AG04449 (cell line): ENCODE measurements at places on chromosomes 4 and X.
A peak's percentile ranks its signal among the peaks of the same experiment; 100 is the strongest.

DNA sequence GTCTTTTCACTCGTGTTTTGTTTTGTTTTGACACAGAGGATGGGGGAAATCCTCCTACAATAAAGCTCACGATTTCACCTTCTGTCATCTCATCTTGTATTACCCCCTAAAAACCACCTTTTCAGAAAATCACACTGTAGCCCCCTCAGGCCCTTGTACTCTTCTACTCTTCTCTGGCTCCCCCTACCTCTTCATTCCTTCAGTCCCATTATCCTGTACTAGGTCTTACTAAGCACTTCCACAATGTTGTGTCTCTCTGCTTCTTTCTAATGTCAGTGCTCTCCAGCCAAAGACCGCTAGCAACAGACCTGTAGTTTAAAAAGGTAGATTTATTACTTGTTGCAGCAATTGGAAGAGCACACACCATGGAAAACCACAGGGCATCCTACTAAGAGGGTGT lies 30.0 kb upstream of the RNF128 start:
- no peak for DNase-seq

DNA sequence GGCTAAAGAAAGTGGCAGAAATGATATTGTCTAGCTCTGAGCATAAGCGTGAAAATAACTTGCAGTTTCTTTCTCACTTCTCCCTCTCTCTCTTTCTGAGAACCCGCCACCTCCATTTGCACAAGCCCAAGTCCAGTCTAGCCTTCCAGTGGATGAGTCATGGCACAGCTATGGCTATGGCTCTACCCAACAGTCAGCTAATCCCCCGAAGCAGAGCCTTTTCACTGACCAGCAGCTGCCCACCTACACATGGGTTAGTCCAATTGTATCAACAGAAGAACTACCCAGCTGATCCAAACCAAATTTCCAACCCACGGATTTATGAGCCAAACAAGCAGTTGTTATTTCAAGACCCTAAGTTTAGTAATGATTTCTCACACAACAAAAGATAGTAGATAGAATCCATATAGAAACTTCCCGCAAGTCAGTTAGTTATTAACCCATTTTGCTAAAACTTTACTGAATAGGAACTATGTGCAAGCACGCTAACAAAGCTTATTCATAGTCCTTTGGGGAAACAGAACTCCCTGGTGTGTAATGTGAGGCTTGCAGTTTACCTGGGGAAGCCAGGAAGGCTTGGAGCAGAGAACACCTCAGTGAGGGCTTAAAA lies 282.3 kb downstream of the INPP4B start:
- DNase-seq: no peak

GRCh38 chrX:45360571-45360970 lies 159.9 kb upstream of the DIPK2B start:
- no peak for DNase-seq

DNA sequence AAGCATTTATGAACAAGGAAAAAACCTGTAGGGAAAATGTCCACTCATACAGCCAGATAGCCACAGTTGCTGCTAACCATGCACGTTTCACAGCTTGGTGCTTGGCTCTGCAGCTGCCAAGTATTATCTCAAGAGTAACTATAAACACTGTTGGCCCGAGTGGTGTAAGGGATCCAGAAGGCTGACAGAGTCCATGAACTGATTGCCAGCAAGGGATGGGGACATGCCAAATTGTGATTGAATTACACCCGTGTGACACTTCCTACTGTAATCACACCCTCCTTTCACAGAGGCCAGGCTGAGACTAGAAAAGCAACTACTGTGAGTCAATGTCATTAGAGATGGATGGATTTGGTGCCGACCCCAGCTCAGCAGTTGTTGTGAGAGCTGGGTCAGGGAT lies 223.9 kb upstream of the ANKRD50 start:
- DNase-seq: no peak

GRCh38 chr4:90211174-90211573 lies 84.0 kb downstream of the CCSER1 start:
- DNase-seq: no peak

DNA sequence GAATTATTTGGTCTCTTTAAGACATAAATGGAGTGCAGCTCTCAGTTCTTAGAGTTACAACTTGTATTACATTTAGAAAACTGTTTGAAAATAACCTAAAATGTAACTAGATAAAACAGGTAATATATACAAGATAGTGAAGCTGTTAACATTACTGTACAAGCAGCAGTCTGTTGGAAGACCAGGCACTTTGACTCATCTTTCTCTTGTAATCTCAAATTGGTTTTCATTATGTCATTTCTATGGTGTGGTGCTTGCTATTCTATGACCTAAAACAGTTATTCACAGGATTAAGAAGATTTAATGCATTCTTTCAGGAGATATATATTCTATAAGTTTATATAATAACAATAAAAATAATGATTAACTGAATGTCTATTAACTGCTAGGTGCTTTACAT lies 282.5 kb upstream of the PITX2 start:
- DNase-seq: no peak

- DNase-seq: no peak
Measured at GRCh38 chrX:87572901-87573300, 55.3 kb downstream of the KLHL4 start.

DNA sequence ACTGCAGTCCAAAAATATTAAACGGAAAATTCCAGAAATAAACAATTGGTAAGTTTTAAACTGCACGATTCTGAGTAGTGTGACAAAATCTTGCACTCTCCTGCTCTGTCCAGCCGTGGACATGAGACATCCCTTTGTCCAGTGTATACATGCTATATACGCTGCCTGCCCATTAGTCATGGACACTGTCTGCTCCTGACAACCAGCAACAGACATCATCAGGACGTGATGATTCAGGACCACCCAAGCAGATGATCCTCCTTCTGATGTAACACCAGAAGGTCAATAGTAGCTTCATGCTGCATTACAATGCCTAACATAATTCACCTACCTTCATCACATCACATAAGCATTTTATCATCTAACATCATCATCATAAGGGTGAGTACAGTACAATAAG lies 36.3 kb downstream of the ATRX start:
- peak; percentile 10 for DNase-seq

DNA sequence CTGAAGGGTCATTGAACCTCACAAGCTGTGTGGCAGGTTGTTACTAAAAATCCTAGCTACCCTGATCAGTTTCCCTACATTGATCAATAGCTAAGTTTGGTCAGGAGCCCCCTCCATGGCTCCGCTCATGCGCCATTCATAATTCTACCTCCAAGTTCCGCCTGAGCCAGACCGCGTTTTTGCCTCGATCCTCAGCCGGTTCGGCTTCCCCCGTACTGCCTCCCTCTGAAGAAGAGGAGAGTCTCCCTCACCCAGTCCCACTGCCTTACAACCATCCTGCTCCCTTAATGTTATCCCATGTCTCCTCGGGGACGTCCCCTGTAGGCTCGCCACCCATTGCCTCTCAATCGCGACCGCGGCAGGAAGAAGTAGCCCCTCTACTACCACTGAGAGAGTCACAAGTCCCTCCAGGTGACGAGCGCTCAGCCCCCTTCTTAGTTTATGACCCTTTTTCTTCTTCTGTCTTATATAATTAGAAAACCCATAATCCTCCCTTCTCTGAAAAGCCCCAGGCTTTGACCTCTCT lies 158.2 kb downstream of the DEFB131A start:
- no peak for DNase-seq

- no peak for DNase-seq
Measured at GRCh38 chrX:41589634-41590270, 99.0 kb upstream of the GPR34 start.

GRCh38 chr4:128862608-128863311 lies 53.3 kb downstream of the JADE1 start:
- DNase-seq: no peak

DNA sequence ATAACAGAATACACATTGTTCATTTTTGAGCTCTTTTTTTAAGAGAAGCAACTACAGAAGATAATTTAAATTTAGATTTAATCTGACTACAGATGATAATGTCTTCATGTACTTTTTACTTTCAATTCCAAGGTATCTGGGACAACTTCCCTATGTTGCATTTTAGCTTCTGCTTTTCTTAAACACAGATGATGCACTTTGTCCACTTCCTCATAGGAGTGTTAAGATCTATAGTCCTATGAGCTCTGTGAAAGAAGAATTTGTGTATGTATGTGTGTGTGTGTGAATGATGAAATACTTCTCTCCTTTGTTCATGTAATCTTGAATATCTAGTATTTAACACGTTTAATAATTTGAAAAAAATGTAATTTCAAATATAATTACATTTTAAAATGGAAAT lies 5.3 kb upstream of the FHIP1A start:
- DNase-seq: no peak

- no peak for DNase-seq
Measured at GRCh38 chr4:40225497-40225896, 28.7 kb downstream of the RHOH start.

DNA sequence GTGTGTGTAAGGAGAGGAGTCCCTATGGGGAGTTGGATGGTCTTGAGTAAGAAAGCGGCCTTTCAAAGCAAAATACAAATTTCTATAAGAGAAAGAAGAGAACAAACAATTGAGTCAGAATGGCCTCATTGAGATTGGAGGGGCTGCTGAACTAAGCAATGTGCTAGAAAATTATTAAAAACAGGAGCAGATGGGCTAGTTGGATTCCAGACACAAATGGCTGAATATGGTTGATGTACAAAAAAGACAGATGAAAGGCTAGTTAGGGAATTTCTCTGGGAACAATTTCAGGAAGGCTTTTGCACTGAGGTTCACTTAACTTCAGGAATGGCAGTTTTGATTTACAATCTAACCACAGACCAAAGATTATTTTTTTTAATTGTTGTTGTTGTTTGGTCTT lies 1806.8 kb upstream of the TENM3 start:
- DNase-seq: no peak

DNA sequence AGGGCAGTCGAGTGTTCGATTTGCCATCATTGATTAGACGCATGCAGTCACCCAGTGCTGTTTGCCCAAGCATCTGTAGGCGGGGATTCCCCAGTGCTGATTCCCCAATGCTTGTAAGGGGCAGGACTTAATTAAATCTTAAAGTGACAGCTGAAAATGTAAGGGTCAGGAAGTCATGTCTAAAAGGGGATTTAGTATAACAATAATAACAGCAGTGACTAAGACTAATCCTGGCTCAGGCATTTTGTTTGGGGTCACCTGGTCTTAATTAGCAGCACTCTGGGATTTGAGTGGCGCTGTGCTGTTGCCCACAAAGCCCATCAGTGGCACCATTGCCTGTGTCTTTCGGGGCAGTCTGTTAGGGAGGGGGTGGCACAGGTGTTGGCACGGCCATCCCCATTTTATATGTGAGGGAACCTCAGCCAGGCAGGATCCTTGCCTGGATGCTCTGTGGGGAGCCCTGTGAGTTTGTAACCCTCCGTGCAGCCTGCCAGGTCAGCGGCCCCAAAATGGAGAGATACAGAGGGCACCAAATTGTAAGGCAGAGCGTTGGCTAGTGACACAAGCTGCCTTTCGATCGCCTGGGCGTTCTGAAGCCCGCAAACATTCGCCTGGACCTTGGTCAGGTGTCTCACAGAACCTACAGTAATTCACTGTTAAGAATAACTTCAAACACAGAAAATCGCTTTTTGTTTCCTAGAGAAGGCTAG lies 146.7 kb downstream of the TBL1X start:
- no peak for DNase-seq

DNA sequence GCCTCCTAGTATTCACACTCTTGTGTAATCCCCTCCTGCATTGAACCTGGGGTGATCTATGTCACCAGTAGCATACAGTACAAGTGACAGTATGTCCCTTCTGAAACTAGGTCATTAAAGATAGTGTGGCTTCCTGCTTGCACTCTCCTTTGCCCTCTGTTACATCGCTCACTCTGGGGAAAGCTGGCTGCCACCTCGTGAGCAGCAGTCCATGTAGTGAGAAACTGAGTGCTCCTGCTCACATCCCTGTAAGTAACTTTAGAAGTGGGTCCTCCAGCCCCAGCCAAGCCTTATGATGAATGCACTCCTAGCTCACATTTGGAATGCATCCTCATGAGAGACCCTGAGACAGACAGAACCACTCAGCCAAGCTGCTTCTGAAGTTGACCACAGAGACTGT lies 89.8 kb upstream of the TNIP3 start:
- no peak for DNase-seq

GRCh38 chr4:30620711-30621110 lies 99.5 kb upstream of the PCDH7 start:
- no peak for DNase-seq

DNA sequence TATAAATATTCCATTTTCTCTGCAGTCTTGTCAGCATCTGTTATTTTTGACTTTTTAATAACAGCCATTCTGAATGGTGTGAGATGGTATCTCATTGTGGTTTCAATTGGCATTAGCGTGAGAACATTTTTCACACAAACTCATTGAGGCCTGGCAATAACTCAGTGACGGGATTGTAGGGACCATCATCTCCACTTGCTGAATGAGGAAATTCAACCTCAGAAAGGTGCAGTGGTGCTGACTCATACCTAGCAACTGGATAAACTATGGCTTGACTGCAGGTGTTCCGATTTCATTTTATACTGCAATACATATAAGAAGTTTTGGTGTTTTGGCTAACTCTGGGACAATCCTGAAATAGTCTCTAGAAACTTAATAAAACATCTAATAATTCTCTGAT lies 88.3 kb upstream of the DDIT4L start:
- DNase-seq: no peak

DNA sequence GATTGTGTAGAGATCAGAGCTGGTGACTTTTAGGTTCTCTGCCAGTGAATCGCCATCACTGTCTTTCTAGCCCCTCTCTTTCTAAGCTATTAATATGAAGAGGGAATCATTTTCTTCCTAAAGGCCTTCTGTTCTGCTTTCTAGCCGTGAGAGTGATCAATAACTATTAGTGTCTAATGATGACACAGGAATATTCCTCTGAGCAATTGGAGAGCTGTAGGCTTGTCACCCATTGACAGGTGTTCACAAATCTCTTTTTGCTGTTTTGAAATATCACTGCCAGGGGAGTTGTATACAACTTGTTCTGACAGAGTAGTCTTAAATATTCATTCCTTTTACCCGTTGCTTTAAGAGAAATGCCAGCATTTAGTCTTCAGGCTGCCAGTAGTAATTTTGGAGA lies 13.9 kb downstream of the FHIP1A start:
- no peak for DNase-seq

GRCh38 chr4:152399246-152399645 lies 136.6 kb downstream of the FBXW7 start:
- DNase-seq: no peak

DNA sequence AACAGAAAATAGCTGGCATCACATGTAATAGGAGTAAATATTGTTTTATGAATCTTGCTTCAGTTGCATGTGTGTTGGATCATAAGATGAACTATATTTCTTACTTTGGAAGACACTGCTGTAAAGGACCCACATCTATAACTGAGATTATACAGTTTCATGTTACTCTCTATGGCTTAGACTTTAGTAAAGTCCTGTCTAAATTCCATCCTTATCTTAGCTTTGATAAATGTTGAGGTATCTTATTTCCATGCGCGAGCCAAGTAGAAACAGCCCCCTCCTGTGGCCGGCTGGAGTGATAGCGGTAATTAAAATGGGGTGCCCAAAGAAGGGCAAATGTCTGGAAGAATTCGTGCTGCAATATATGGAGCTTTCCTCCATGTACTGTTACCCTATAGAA lies 43.0 kb downstream of the CCDC158 start:
- no peak for DNase-seq

DNA sequence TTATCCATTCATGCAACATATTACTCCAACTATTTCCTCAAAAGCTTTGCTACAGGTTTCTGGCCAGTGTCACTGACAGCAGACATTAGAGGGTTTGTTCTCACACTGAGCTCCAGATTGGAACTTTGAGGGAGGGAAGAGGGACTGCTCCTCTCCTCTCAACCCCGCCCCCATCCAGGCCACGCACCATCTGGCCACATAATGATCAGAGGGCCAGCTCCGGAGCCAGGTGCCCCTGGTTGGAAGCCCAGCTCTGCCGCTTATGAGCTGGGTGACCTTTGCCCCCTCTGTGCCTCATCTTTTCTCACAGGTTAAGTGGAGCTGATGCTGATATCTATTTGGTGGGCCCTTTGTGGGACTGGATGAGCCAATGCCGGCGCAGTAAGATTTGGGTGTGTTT lies 55.8 kb downstream of the C4orf50 start:
- DNase-seq: no peak
